ENCODE measurements at places on chromosomes 3 and 15. TPM values are rescaled to one million over a fixed set of nuclear protein-coding genes. Genes with fewer than 3 reads are reported as not detected.

Gene MEIS2
- not detected for total RNA-seq

- H3K4me3 ChIP-seq = no peak overlapping the region
- H3K27me3 ChIP-seq = no peaks in the 10 kb centered on the region
- peaks cover 15% of the 10 kb centered on the region for H3K4me1 ChIP-seq
- no peak for DNase-seq
- peaks cover 19% of the 10 kb centered on the region for H3K36me3 ChIP-seq
These were observed 1.3 kb downstream of the HACD2 start for GRCh38 chr3:123583561-123583960.

DNA sequence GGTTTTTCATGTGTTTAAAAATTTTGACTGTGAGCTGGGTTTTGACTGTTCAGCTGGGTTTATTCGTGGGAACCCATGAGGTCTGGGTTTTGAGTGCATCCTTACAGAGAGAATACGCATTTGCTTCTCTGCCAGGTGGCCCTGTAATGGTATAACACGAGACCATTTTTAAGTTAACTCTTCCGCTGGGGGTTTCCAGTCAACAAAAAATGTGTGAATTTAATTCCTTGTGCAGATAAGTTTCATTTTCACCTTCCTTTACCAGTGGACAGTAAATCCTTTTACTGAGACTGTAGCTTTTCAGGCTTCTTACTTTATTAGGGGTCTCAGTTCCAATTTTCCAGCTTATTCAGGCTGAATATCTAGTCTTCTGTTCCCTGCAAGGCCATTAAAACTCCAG is 149.6 kb downstream of the OPA1 start:
- H3K36me3 ChIP-seq = no peaks in the 10 kb centered on the region
- no peak overlapping the region for H3K4me3 ChIP-seq
- no peak overlapping the region for H3K27ac ChIP-seq
- peaks cover 4% of the 10 kb centered on the region for H3K27me3 ChIP-seq
- peaks cover 6% of the 10 kb centered on the region for H3K4me1 ChIP-seq
- no peak for DNase-seq

- no peak for DNase-seq
- H3K27ac ChIP-seq = no peak overlapping the region
- no peaks in the 10 kb centered on the region for H3K4me1 ChIP-seq
- H3K36me3 ChIP-seq = no peaks in the 10 kb centered on the region
- H3K27me3 ChIP-seq = peaks cover 3% of the 10 kb centered on the region
These were observed 94.3 kb upstream of the AADACL2 start for GRCh38 chr3:151639418-151639740.

- no peaks in the 10 kb centered on the region for H3K27me3 ChIP-seq
- H3K36me3 ChIP-seq = peaks cover 1% of the 10 kb centered on the region
- no peaks in the 10 kb centered on the region for H3K4me1 ChIP-seq
- no peak overlapping the region for H3K4me3 ChIP-seq
- H3K27ac ChIP-seq = no peak overlapping the region
- no peak for DNase-seq
These were observed 86.9 kb upstream of the UBE3A start for GRCh38 chr15:25525741-25526140.

Gene CGNL1
- total RNA-seq = not detected

DNA sequence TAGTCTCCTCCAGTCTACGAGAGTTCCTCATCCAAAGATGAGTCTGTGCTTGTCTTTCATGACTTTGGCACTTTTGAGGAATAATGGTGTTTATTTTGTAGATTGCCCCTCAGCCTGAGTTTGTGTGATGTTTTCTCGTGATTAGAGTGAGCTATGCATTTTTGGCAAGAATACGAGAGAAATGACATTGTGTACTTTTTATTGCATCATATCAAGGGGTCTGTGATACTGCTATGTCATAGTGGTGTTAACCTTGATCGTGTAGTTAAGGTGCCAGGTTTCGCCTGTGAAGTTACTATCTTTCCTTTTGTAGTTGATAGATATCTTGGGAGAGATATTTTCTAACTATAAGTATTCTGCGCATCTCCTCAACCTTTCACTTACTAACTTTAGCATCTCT is 18.9 kb downstream of the RSRC1 start:
- no peak overlapping the region for H3K27ac ChIP-seq
- H3K36me3 ChIP-seq = peaks cover 66% of the 10 kb centered on the region
- no peak for DNase-seq
- peaks cover 9% of the 10 kb centered on the region for H3K4me1 ChIP-seq

Gene CP
- total RNA-seq = not detected

Gene SH2D7
- total RNA-seq = not detected

DNA sequence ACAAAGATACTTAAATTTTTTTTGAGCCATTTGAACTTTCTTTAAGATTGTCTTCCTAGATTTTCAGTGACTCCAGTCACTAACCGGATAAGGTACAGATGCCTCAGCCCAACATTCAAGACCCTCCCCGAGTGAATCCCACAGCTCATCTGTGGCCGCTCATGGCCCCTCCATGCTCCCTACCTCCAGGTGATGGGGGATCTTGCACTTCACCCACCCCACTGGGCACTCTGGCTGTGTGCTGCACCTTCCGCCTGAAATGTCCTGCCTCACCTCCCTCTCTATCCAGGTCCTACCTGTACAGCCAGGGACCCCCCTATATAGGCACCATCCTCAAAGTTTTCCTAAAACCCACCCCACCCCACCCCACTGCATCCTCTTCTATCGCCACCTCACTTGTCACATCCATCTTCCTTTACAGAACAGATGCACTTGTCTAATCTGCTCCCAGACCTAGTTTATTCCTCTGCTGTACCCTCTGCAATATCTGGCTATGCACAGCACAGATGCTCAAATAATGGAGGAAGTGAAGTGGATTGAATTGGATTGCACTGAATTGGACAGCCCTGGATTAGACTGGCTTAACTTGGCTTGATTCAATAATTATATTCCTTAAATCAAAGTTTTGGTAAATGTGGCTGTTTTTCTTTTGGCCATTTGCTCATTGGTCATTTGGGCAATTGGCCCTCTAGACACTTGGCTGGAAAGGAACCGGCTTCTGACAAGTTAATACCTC is 24.5 kb downstream of the NTRK3 start:
- H3K4me1 ChIP-seq = no peaks in the 10 kb centered on the region
- peaks cover 5% of the 10 kb centered on the region for H3K27me3 ChIP-seq
- DNase-seq = no peak
- no peaks in the 10 kb centered on the region for H3K36me3 ChIP-seq
- H3K27ac ChIP-seq = no peak overlapping the region

Gene TNNC1
- total RNA-seq = 3.2 TPM

DNA sequence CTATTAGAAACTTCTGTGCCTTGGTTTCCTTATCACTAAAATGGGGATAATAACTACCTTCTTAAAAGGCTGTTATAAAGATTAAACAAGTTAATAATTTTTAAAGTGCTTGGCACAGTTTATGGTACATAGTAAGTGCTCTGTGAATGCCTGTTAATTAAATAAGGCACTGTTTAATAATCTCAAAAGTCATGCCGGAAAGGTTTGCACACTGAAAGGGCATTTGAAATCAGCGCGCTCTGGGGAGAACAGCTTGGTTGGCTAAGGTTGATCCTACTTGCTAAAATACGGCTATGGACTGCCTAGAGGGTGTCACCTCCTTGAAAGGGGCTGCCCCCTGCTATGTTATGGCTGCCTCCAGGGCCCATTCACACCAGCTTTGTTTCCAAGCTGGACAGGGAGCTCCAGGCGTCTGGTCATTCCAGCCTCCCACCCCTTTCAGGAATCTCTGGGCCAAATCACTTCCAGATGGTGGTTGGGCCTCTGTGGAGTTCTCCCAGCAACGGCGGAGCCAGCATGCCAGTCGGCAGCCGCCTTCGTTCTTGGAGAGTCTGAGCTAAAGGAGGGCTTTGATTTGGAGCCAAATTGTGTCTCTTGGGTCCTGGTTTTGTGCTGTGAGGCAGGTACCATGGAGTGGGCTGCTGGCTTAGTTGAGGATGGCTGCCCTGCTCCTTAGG is 5.9 kb downstream of the FLNB start:
- H3K27me3 ChIP-seq = no peaks in the 10 kb centered on the region
- H3K36me3 ChIP-seq = no peaks in the 10 kb centered on the region
- H3K27ac ChIP-seq = no peak overlapping the region
